ENCODE measurements at places on chromosomes 3 and 15. TPM values are rescaled to one million over a fixed set of nuclear protein-coding genes. Genes with fewer than 3 reads are reported as not detected.

DNA sequence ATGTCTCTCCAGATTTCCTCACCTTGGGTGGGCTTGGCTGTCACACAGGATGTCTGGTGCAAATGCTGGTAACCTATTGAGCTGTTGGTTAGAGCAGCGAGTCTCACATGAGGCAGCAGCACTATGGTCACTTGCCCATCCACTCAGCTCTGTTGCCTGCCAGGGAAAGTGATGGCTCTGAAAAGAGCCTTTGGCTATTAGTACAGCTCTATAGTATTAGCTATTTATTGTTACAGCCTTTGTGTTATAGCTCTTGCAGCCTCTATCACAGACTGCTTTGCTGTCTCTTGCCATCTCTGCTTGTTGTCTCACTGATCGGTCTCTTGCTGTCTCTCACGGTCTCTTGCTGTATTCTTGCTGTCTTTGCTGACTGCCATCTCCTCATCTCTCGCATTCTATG lies 114.3 kb downstream of the MFSD1 start:
- no peak for DNase-seq

DNA sequence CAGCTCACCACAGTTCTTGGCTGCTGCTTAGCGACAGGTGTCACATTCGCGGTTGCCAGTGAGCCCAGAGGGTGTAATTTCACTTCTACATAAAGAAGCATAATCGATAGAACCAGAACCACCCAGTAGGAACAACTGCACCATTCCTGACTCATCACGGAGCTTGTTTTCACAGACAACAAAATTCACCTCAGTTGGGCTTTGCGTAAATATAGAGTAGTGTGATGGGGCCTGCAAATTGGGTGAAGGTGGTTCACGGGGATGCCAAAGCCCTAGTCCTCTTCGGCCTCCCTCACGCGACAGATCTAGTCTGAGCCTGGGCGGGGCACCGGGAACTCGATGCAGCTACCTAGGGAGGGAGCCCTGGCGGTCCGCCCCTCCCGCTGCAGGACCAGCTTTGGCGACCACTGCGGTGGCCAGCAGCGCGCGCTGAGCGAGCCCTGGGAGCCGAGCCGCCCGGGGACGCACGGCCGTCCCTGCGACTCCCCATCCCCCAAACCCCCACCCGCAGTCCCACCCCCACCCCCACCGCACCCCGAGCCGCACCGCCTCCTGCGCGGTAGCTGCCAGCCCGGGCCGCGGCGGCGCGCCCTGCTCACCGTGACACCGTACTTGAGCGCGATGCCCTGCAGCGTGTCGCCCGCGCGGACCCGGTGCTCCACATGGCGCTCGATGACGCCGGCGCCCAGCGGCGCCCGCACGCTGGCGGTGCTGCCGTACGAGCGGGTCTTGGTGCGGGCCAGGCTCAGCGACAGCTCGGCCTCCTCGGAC lies 519 bp downstream of the LYSMD2 start:
- peak; percentile 71 for DNase-seq

DNA sequence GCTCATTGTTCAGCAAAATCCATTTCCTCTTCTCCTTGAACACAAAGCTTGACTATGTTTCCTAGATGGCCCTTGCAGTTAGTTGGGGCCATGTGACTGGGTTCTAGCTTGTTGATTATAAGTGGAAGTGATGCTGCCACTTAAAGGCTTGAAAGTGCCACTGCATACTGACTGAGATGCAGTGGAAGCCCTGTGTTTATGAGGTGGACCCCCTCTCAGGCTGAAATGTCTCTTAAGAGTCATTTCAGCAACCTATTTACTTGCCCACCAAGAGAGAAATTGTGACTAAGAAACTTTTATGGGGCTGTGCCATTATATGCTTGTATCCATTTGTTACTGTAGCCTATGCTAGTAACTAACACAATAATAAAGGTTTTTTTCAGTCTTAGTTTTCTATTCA lies 8.4 kb upstream of the ANP32A start:
- no peak for DNase-seq

GRCh38 chr15:67023517-67024313 lies 41.7 kb upstream of the SMAD3 start:
- no peak for DNase-seq

GRCh38 chr15:67331676-67332075 lies 77.1 kb downstream of the IQCH start:
- DNase-seq: peak; percentile 45

- DNase-seq: no peak
These were observed 4.3 kb downstream of the MAPK6 start for GRCh38 chr15:52023169-52023922.

DNA sequence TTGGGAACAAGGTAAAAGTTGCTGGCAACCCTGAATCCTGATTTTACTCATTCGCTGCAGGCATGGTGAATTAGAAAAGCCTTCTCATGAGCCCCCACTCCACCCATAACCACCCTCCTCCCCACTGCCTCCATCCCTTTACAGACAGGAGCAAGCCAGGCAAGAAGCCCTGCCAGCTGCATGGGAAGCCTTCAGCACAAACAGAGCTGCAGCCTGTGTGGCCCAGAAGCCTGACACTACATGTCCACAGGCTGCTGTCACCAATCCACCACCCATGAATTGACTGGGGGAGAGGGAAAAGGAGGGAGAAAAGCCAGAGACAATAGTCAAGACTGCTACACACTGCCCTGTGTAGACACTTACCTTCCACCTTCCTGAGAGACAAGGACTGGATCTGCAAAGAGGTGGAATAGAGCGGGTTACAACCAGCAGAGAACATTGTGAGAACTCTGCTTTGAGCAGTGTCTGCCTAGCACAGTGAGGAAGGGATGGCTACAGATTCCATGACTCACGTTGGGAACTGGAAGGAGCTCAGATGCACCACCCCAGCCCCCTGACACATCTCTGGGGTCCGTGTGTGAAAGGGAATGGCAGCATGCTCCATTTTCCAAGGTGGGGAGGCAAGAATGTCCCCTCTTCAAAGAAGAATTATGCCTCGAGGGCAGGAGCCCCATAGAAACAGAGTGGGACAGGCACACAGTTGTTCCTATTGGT lies 33.9 kb downstream of the DZIP1L start:
- no peak for DNase-seq

DNA sequence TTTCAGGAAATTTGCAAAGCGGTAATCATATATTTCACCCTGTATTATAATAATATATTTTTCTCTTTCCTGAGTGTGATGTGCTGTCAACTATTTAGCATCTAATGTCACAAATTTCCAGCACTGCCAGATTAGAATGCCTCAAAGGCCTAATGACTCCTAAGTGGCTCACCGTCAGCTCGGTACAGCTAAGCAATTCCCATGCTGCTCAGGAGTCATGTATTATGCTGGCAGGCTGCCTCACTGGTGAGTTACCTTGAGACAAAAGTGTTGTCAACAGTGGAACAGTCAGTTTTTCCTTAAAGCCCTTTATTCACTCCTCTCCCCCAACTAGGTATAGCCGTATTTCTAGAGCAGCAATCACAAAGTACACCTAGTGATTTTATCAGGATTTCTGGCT lies 83.6 kb downstream of the NSUN3 start:
- DNase-seq: no peak

DNA sequence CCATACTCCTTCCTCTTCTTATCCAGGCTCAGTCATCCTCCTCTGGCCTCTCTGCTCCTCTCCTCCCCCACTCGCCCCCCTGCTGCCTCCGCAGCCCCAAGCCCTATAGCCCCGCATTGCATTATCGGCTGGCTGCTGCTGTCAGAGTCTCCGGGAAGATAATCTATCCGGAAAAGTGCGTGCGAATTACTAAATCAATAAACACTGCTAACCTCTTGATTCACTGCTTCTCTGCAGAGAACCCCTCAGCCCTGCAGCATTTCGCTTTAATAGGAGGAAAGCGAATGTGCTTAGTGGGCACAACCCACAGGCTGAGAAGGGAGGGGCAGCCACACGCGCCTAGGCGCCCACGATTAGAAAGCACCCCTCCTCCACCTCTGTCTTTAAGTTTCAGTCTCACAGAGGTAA lies 167.6 kb downstream of the ABHD5 start:
- DNase-seq: no peak

- DNase-seq: peak; percentile 58
These were observed 406 bp upstream of the GABRB3 start for GRCh38 chr15:26773067-26773877.

GRCh38 chr3:155065537-155065936 lies 14.6 kb upstream of the MME start:
- DNase-seq: no peak

DNA sequence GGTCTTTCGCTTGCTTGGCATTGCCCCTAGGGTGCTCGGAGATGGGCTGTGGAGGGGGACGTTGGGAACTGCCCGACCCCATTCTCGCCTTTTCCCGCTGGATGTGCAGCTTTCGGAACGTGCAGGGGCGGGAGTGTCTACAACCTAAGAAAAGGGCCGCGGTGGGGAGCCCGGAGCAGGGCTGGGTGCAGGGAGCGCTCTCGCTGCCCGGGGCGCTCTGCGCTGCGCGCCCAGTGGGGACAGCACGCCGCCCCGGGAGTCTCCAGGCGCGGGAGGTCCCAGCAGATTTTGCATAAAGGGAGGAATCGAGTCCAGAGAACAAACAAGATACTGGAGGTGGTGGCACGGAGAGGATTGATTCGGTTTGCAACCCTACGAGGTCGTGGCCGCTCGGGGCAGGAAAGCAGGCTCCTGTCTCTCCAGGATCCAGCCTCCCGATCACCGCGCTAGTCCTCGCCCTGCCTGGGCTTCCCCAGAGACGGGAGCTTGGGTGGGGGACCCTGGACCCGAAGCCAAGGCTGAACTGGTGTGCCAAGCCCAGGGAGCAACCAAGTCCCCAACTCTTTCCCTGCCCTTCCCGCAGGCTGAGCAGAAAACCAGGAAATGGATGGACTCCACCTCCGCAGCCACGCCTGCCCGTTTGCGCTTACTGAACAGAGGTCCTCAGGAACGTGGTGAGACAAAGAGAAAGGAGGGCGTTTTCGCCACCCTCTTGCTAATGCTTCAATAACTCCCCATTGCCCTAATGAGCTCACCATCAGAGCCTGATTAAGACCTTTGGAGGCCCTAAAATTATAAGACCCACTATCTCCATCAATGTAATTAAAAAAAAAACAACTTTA lies 59.7 kb downstream of the NOX5 start:
- peak; percentile 70 for DNase-seq

- DNase-seq: no peak
These were observed 13.4 kb upstream of the BMF start for GRCh38 chr15:40121911-40122638.

GRCh38 chr15:34708422-34708821 lies 46.4 kb downstream of the GJD2 start:
- no peak for DNase-seq

DNA sequence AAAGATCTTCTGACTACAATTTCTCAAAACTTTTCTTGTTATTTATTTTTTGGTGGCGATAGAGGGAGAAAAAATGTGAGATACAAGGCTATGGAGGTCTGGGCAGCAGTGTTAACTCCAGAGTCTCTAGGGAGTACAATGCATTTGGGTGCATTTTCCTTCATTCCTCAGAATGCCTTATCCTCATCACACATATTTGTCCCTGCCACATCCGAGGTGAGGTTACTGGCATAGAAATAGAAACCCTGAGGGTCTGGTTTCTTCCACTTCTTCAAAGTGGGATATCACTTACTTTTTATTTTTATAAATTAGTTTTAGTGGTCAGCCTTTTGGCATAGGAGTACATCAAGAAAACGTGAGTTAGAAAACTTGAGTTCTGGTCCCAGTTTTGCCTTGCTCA lies 150.4 kb downstream of the TIGIT start:
- DNase-seq: no peak

- DNase-seq: no peak
These were observed 79.4 kb downstream of the AAGAB start for GRCh38 chr15:67174864-67175573.

- no peak for DNase-seq
These were observed 177.0 kb downstream of the ZBBX start for GRCh38 chr3:167203062-167203461.

DNA sequence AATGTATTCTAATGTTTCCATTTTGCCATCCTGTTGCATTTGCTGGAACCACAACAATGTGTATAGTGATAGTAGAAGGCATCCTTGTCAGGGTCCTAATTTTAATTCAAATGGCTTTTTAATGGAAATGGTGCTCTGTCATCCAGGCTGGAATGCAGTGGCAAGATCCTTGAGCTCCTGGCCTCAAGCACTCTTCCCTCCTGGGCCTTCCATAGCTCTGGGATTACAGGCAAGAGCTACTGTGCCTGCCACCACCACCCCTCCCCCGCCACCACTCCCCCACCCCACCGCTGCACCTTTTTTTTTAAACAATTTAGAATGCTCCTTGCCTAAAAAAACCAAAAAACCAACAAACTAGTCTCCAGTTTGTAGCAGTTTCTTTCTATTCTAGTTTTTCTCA lies 15.2 kb upstream of the IQCF6 start:
- DNase-seq: no peak

Gene GOLGA8F
- total RNA-seq: not detected

Gene SMCO1
- total RNA-seq: 115 TPM

Gene ITIH1
- not detected for total RNA-seq

Gene FEZF2
- total RNA-seq: not detected

Gene FAM107A
- 38.3 TPM for total RNA-seq

Gene CD200R1
- total RNA-seq: 4.1 TPM

Gene TEX55
- total RNA-seq: not detected

Data from heart left ventricle (tissue), 16 donors.